ENCODE measurements at places on chromosomes 1 and 21.

- no peak for DNase-seq
Measured at GRCh38 chr1:211559222-211560010, 19.5 kb downstream of the SLC30A1 start.

DNA sequence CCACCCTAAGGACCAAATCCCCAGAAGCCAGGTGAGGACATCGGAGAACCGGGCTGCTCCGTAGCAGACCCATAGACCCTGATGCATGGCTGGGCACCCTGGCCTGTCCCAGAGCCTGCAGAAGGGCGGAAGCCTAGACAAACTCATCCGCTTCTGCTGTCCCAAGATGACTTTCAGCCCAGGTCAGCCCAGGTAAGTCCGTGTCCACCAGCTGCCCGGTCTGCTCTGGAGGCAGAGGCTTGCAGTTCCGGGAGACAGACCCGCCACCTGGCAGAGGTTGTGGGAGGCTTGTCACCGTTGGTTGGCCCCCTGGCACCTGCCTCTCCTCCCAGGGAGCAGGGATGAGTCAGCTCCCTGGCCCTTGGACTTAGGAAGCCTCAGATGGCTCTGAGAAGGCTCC, 22.8 kb upstream of the POFUT2 start:
- no peak for DNase-seq

DNA sequence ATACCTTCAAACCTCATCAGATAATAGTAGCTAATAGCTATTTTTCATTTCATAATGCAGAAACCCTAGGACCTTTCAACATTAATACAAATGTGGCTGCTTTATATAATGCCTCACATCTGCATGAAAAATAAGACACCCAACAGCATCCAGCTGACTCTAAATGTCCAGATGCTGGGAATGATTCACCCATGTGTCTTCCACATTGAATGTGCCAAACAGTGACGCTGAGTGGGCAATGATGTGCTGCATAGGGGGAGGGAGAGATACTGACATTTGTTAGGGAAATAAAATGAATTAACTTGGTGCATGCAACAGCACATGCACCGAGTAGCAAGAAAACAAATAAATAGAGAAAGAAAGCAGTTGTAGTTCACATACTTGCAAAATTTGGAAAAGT, 199.3 kb downstream of the DSCAM start:
- no peak for DNase-seq

- no peak for DNase-seq
Measured at GRCh38 chr1:203686091-203686632, 59.5 kb downstream of the ATP2B4 start.

DNA sequence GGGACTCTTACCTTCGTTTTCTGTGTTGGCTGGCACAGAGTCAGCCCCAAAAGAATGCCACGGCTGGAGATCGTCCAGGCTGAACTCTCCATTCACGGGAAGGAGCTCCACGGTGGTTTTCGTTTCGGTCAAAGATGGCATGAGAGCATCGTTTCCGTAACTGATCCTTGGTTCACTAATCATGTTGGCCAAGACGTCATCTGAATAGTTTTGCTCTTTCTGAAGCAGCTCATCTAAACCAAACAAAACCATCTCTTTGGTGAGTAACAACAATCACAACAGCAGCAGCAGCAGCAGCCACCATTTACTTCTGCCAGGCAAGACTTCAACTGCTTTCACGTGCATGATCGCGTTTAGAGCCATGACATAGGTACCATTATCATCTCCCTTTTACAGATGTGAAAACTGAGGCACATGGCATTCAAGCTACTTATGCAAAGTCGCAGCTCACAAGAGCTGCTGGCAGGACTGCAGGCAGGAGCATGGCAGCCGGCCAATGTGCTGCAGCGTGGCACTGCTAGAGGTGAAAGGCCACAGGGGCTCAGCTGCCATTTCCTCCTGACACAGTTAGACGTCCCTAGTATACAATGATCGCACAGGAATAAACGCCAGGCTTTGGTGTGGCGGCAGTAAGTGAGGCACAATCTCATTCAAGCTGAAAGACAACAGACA, 177.1 kb downstream of the GABPA start:
- no peak for DNase-seq

GRCh38 chr1:222068101-222068500, 326.2 kb upstream of the DUSP10 start:
- no peak for DNase-seq

GRCh38 chr21:45405819-45406762, 1.1 kb downstream of the COL18A1 start:
- no peak for DNase-seq

- no peak for DNase-seq
Measured at GRCh38 chr21:31164713-31165694, 126.7 kb upstream of the KRTAP19-8 start.

DNA sequence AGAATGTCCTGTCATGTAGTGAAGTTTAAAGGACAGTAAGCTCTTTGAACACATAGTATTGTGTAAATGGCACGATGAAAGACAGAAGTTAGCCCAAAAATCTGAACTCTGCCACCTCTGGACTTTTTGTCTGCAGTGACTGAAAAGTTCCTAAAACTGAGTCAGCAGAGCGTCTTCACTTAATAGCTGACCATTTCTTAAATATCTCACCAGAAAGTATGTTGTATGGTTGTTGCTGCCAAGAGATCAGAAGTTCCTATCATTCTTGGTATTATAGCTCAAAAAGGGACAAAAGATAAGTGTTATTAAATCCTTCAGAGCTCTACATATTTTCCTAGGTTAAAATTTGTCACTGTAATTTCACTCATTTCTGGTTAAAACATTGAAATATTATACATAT, 1003.0 kb downstream of the TTLL7 start:
- no peak for DNase-seq

- no peak for DNase-seq
Measured at GRCh38 chr1:43279666-43280065, 5.7 kb downstream of the C1orf210 start.

- DNase-seq = no peak
Measured at GRCh38 chr1:3819771-3820200, 23.5 kb upstream of the LRRC47 start.

- no peak for DNase-seq
Measured at GRCh38 chr1:65105596-65105995, 42.4 kb upstream of the AK4 start.

- DNase-seq = no peak
Measured at GRCh38 chr1:64539781-64540218, 69.9 kb downstream of the CACHD1 start.

- DNase-seq = no peak
Measured at GRCh38 chr1:193931356-193931755, 744.9 kb upstream of the B3GALT2 start.

- DNase-seq = no peak
Measured at GRCh38 chr1:9279172-9279840, 13.4 kb upstream of the SPSB1 start.

DNA sequence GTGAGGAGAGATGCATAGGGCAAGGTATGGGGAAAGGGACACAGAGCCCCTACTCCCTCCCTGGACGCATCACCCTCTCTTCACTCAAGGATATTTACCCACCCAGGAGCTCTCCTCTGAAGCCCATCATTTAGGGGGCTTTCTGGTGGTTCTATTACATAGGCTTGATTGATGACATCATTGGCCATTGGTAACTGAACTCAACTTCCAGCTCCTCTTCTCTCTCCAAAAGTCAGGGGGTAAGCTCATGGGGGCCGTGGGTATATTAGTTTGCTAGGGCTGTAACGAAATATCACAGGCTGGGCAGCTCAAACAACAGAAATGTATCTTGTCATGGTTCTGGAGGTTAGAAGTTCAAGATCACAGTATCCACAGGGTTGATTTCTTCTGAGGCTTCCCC, 110.8 kb downstream of the DSCAM start:
- DNase-seq = no peak

- no peak for DNase-seq
Measured at GRCh38 chr1:206116191-206116872, 856 bp downstream of the AVPR1B start.

DNA sequence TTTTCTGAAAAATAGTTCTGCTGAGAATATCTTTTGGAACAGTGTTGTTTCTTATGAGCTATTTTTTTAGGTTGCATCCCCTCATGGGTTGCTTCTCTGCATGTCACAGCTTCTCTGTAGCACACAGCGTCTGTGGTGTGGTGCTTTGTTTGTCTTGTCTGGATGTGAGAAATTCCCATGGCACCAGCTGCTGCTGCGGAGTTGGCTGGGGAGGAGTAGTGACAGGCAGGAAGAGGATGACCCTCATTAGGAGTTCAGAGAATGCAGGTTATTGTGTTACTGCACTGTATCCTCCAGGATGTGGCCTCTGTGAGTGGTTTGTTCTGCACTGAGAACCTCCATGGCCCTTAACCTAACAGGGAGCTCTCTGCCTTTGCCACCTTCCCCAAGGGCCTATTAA, 64.8 kb downstream of the TSEN15 start:
- no peak for DNase-seq

DNA sequence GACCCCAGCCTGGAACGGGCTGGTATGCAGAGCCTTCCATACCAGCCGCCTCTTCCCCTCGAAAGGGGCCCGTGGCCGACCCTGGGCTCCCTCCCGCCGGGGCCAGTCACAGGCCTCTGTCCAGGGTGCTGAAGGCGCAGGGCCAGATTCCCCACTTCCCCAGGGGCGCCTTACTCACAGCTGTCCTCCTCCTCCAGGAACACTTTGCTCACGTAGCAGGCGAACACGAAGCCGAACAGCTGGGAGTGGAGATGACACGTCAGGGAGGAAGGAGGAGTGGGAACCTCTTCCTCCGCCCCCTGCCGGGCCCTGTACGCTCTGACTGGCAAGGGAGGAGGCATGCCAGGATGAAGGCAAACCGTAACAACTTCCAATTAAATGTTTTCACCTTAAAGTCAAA, 57.3 kb downstream of the NKAIN1 start:
- DNase-seq = peak; percentile 29

DNA sequence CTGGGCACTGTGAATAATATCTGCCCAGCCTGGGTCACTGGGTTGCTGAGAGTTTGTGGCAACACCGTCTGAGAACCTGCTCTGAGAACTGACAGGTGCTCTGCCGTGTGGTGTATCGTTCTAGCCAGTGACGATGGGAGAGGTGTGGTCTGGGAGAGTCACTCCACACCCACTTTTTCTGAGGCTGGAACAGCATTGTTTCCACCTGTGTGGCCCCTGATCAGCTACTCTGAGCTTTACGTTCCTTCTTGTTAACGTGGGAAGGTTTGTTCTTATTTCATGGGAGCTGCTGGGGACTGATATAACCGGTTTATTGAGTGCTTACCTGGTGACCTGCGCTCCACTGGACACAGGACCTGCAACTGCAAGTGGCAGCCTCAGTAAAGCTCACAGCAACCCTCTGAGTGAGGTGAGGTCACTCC, 34.8 kb upstream of the TENT5C start:
- DNase-seq = no peak

DNA sequence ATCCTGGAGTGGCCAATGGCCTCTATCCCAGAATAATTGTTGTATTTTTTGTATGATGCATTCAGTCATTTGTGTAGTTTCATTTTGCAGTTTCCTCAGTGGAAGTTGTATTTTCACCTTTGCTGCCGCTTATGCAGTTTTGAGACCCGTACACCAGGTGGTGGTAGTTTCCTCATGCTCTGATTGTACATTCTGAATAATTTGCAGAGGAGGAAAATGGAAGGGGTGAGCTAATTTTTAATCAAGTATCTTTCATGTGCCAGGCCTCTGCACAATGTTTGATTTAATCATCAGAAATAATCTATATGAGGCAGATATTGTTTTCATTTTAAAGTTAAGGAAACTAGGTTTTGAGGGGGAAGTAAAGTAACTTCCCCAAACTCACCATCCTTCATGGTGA, 29.5 kb downstream of the HLX start:
- DNase-seq = no peak

GRCh38 chr1:175841738-175842187, 98.4 kb upstream of the TNR start:
- no peak for DNase-seq

GRCh38 chr21:39110431-39110830, 72.8 kb downstream of the PSMG1 start:
- no peak for DNase-seq

DNA sequence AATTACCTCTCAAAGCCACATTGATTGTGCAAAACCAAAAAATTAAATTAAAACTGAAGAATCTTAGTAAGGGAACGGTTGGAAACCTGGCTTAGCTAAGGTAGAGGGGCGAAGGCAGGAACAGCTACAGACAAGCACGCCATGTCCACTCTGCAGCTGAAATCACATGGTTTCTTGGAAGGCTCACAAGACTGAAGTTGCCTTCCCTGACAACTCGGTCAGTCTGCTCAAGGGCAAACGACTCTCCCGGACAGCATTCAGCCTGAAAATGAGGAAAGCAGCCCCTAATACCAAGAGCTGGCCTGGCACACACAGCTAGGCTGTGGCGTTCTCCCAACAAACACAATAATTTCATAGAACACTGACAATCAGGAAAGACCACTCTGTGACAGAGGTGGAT, 22.7 kb upstream of the BECN2 start:
- no peak for DNase-seq

DNA sequence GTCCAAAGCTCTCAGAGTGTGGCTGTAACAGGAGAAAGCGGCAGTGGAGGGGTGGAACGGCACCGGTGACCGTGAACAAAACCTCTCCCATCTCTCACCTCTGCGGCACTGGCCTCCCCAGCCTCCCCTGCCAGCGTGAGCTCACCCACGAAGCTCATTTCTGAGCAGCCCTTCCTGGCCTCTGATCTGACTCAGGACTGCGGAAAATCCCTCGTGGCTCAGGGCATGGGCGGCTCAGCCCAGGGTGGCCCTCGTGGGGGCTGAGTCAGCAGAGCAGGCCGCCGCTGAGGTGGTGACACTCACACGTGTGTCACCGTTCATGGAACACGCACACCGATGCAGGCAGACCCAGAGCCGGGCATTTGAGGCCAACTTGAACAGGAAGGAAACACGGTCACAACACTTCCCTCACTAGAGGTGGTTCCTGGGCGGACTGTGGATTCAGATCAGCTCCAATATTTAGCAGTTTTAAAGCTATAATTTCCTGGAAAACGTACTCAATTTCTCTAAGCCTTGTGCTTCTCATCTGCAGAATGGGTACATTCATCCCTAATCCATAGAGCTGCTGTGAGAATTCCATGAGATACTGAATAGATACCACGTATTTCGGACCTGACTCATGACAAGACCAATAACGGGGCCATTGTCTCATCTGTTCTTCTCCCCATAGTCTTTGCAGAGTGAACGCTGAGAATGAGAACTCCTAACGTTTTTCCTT, 115.0 kb upstream of the TMPRSS2 start:
- DNase-seq = no peak

DNA sequence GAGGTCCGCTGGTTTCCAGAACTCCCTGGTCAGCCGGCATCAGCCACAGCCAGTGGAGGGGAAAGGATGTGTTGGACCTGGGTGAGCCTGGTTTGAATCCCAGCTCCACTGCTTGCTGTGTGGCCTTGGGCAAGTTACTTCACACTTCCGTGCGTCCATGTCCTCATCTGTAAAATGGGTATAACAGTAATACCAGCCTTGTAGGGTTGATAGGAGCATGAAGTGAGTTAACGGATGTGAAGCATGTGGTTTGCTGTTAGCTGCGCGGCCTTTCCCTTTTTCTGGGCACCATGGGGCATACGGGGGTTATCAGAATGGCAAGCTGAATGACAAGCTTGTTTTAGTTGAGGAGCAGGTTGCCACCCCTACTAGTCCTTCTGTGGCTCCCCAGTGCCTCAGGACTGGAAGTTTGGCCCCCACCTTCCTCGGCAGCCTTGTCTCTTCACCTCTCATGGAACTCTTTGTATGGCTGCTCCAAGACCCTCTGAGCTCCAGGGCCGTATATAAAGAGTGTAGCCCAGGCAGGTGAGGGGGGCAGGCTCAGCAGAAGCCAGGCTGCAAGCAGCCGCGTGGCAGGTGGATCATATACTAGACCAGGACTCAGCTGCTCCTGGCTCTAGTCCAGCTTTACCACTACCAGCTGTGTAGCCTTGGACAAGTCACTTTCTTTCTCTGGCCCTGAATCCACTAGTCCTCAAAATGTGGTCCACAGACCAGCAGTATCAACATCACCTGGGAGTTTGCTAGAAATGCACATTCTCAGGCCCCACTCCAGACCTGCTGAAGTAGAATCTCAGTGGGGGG, 95.4 kb downstream of the LACTBL1 start:
- no peak for DNase-seq
